T-helper 2 cell treated with Interferon-gamma antibody and Interleukin-4, amounts not matched to agents 5 μg/mL and 100 μg/mL, for 36 hours (primary cell): ENCODE measurements at places on chromosomes 6 and 20.

- no peak overlapping the region for H3K4me3 ChIP-seq
- no peaks in the 10 kb centered on the region for H3K36me3 ChIP-seq
- H3K27me3 ChIP-seq = no peaks in the 10 kb centered on the region
- DNase-seq = no peak
Observed at GRCh38 chr6:124066269-124066668, 262.6 kb downstream of the NKAIN2 start.

DNA sequence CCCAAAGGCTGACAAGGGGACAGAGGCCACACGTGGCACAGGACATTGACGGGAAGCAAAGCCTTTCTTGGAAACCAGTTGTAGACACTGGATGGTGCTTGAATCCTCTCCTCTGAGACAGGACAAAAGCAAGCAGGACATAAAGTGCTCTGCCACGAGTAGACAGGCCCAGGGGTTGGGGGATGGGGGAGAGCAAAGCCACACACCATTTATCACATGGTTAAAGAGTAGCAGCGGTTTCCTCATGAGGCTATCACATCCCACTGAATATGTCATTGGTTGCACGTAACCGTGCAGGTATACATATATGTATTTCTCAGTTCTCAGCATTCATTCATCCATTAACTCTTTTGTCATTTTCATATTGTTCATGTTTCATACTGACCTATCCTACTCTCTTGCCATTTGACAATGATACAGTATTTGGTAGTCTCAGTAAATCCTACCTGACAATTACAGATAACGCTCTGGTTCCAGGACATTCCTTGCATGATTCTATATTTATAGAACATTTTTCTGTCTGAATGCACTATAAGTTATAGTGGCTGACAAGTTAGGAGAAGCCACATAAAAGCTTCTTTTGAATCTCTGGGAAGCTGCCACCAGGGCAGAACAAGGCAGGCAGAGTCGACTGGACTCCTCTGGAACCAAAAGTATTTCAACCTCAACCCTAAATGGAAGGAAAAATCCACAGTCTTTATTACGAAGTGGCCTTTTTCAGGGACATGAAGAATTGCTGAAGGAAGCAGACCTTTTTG, 23.5 kb downstream of the METTL24 start:
- H3K27me3 ChIP-seq = peaks cover 11% of the 10 kb centered on the region
- no peak for DNase-seq

GRCh38 chr6:97282726-97283617, at the start of gene MMS22L:
MMS22L (minus strand) TSS chr6:97283216; CDS start chr6:97282477, 739 bp downstream.
- peak within 1 kb of the TSS; percentile 88 for H3K27ac ChIP-seq
- H3K36me3 ChIP-seq = peaks cover 20% of the 10 kb centered on the region
- H3K27me3 ChIP-seq = peaks cover 4% of the 10 kb centered on the region
- peak; percentile 92 for DNase-seq
- peak within 1 kb of the TSS; percentile 95 for H3K4me3 ChIP-seq
- H3K4me1 ChIP-seq = peaks cover 28% of the 10 kb centered on the region

- H3K27me3 ChIP-seq = peaks cover 8% of the 10 kb centered on the region
- no peak overlapping the region for H3K27ac ChIP-seq
- H3K4me3 ChIP-seq = no peak overlapping the region
- H3K36me3 ChIP-seq = no peaks in the 10 kb centered on the region
- DNase-seq = no peak
Observed at GRCh38 chr6:98998103-98998502, 50.4 kb upstream of the FBXL4 start.

GRCh38 chr20:51286758-51287157, 255.8 kb downstream of the NFATC2 start:
- no peak overlapping the region for H3K4me3 ChIP-seq
- H3K36me3 ChIP-seq = no peaks in the 10 kb centered on the region
- H3K27me3 ChIP-seq = no peaks in the 10 kb centered on the region
- H3K4me1 ChIP-seq = peaks cover 5% of the 10 kb centered on the region

DNA sequence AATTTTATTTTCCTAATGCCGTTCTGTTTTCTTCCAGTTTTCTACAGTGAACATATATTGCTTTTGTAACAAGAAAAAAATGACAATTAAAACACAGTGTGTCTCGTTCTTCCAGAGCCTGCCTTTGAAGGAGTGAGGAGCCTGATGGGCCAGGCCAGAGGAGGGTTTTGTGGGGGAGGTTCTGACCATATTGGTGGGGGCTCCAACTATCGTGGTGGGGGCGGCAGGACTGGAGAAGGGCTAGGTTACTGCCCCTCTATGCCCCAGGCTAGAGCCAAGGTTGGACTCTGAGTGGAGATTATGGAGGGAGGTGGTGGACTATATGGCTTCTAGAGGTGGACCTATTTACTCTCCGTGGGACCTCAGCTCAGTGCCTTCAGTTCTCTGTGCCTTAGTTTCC, 24.0 kb downstream of the DLGAP4 start:
- H3K27me3 ChIP-seq = peaks cover 2% of the 10 kb centered on the region
- H3K4me3 ChIP-seq = no peak overlapping the region
- no peak overlapping the region for H3K27ac ChIP-seq
- no peaks in the 10 kb centered on the region for H3K4me1 ChIP-seq
- no peak for DNase-seq

- no peak overlapping the region for H3K4me3 ChIP-seq
- no peaks in the 10 kb centered on the region for H3K27me3 ChIP-seq
- no peaks in the 10 kb centered on the region for H3K36me3 ChIP-seq
- no peaks in the 10 kb centered on the region for H3K4me1 ChIP-seq
Observed at GRCh38 chr6:91646649-91647048, 1059.8 kb upstream of the MAP3K7 start.

DNA sequence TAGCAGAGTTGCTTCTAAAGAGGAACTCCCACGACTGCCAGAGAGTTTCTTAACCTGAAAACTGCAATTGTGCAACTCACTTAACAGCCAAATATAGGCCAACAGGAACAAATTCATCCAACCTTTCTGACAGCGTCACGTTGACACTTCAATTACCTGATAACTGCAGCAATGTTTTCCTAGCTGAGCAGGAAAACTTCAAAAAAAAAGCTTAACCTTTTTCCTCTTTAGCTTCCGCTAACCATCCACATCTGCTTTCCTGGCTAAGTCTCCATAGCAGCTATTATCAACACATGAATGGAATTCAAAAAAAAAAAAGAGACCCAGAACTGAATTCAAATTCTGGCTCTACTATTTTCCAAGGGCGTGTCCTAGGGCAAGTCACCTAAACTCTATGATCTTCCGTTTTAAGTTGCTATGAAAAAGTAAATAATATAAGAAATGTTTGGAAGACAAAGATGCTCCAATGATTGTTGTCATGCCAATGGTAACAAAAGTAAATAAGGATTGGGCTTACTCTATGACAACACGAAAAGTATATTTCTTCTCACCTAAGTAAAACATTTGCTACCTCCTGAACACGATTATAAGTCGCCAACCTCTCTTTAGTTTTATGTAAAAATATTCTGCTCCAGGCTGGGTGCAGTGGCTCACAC, 524.6 kb upstream of the JARID2 start:
- no peak overlapping the region for H3K4me3 ChIP-seq
- no peak overlapping the region for H3K27ac ChIP-seq
- H3K4me1 ChIP-seq = peaks cover 39% of the 10 kb centered on the region
- no peaks in the 10 kb centered on the region for H3K27me3 ChIP-seq
- no peak for DNase-seq
- H3K36me3 ChIP-seq = peaks cover 1% of the 10 kb centered on the region

GRCh38 chr6:154916857-154917256, 78.3 kb upstream of the TIAM2 start:
- no peak for DNase-seq
- no peak overlapping the region for H3K4me3 ChIP-seq
- H3K4me1 ChIP-seq = peaks cover 10% of the 10 kb centered on the region

DNA sequence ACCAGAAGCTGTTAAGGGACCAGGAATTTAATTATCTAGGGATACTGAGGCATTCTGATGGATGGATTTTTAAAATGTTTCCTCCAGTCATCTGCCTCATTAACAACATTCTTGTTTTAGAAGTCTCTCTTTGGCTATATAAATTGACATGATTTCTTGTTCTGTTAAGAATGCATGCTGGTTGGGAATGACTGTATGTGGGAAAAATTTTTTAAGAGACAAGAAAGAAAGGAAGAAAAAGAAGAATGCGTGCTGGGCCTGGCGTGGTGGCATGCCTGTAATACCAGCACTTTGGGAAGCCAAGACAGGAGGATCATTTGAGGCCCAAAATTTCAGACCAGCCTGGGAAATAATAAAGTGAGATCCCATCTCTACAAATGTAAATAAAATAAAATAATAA, 203.6 kb downstream of the GJA1 start:
- H3K27me3 ChIP-seq = no peaks in the 10 kb centered on the region
- no peaks in the 10 kb centered on the region for H3K4me1 ChIP-seq
- H3K27ac ChIP-seq = no peak overlapping the region
- H3K4me3 ChIP-seq = no peak overlapping the region
- H3K36me3 ChIP-seq = peaks cover 5% of the 10 kb centered on the region

DNA sequence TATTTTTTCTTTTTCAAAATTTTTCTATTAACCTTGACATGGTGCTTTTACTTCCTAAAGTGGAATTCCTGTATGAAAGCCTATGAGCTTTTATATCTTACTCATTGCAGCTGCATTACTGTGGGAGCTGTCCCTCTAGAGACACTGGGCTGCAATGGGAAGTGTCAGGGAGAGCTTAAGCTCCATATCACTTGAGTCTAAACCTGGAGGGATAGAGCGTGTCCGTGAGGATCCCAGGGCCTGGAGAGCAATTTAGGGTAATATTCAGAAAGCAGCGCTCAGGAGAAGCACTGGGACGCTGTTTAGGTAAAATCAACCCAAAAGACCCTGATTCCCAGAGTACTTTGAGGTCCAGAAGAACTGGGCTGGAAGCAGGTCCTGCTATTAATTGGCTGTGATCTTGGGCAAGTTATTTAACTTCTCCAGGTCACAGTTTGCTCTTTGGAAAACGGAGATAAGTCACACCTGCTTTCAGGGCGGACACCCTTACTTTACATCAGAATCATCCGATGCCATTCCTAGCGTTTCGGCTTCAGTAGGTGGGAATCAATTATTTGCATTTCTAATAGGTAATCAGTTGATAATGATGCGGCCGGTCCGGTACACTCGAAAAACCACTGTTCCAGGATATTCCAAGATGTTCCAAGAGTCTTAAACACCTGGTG, 628 bp upstream of the ERGIC3 start:
- H3K27ac ChIP-seq = peak overlapping the region; percentile 37
- H3K36me3 ChIP-seq = peaks cover 3% of the 10 kb centered on the region
- peak overlapping the region; percentile 89 for H3K4me3 ChIP-seq
- peaks cover 12% of the 10 kb centered on the region for H3K4me1 ChIP-seq
- H3K27me3 ChIP-seq = no peaks in the 10 kb centered on the region
- no peak for DNase-seq

GRCh38 chr20:20334489-20334888, 33.4 kb upstream of the INSM1 start:
- H3K27ac ChIP-seq = no peak overlapping the region
- peaks cover 4% of the 10 kb centered on the region for H3K4me1 ChIP-seq
- H3K27me3 ChIP-seq = peaks cover 9% of the 10 kb centered on the region
- no peaks in the 10 kb centered on the region for H3K36me3 ChIP-seq
- no peak overlapping the region for H3K4me3 ChIP-seq

GRCh38 chr20:57987659-57988058, 240.8 kb downstream of the ANKRD60 start:
- no peak overlapping the region for H3K27ac ChIP-seq
- H3K4me3 ChIP-seq = no peak overlapping the region
- peaks cover 2% of the 10 kb centered on the region for H3K27me3 ChIP-seq
- no peak for DNase-seq
- no peaks in the 10 kb centered on the region for H3K36me3 ChIP-seq

- no peak for DNase-seq
- H3K27me3 ChIP-seq = peaks cover 4% of the 10 kb centered on the region
- no peak overlapping the region for H3K27ac ChIP-seq
- no peaks in the 10 kb centered on the region for H3K36me3 ChIP-seq
Observed at GRCh38 chr20:38369389-38369788, 23.1 kb downstream of the LBP start.

GRCh38 chr6:118897386-118897785, 3.4 kb downstream of the ASF1A start:
- H3K27me3 ChIP-seq = no peaks in the 10 kb centered on the region
- peaks cover 51% of the 10 kb centered on the region for H3K4me1 ChIP-seq
- H3K36me3 ChIP-seq = peaks cover 43% of the 10 kb centered on the region
- H3K27ac ChIP-seq = no peak overlapping the region

GRCh38 chr6:43978473-43979346, 148.5 kb downstream of the MRPL14 start:
- no peak overlapping the region for H3K4me3 ChIP-seq
- peaks cover 24% of the 10 kb centered on the region for H3K27me3 ChIP-seq
- no peaks in the 10 kb centered on the region for H3K36me3 ChIP-seq
- no peak overlapping the region for H3K27ac ChIP-seq
- DNase-seq = no peak

GRCh38 chr6:83467620-83468036, 36.8 kb upstream of the ME1 start:
- no peaks in the 10 kb centered on the region for H3K36me3 ChIP-seq
- H3K4me1 ChIP-seq = no peaks in the 10 kb centered on the region
- no peak overlapping the region for H3K4me3 ChIP-seq
- no peaks in the 10 kb centered on the region for H3K27me3 ChIP-seq

DNA sequence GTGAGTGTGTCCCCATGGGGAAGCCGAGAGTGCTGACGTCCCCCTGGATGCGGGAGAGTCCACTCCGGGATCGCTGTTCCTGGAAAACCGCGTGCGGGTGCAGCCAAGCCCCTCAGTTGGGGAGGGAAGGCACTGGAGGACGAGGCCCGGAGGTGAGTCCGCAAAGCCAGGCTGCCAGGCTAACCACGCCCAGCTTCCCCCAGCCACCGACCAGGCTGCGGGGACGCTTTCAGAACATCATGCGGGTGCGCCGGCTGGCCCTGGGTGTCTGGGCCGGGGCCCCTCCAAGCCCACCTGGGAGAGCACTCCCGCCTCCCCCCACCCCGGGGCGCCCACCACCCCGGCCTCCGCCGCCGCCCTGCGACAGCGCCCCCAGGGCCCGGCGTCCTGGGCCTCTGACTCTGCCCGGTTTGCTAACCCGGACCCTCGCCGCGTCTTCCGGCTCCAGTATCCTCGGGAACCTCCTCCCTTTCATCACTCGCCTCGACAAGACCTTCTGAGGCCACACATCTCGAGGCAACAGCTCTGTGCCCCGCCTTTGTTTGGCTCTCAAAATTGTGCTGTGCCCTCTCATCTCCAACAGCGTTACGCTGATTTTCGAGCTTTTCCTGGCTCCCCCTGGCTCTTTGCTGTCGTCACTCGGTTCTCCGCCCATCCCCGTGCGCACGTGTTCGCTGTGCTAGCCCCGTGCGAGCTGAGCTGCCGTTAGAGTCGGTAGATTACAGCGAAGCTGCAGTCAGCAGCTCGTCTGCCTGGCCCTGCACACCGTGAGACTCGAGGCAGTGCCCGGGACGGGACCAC, 47.1 kb upstream of the ENTPD6 start:
- DNase-seq = peak; percentile 28
- peak overlapping the region; percentile 66 for H3K27ac ChIP-seq
- H3K27me3 ChIP-seq = peaks cover 27% of the 10 kb centered on the region
- H3K4me3 ChIP-seq = peak overlapping the region; percentile 84
- no peaks in the 10 kb centered on the region for H3K36me3 ChIP-seq
- H3K4me1 ChIP-seq = peaks cover 5% of the 10 kb centered on the region
